CD4-positive, alpha-beta T cell treated with Interleukin-6 for 4 hours (primary cell): ENCODE measurements at places on chromosomes 7 and 10.

DNA sequence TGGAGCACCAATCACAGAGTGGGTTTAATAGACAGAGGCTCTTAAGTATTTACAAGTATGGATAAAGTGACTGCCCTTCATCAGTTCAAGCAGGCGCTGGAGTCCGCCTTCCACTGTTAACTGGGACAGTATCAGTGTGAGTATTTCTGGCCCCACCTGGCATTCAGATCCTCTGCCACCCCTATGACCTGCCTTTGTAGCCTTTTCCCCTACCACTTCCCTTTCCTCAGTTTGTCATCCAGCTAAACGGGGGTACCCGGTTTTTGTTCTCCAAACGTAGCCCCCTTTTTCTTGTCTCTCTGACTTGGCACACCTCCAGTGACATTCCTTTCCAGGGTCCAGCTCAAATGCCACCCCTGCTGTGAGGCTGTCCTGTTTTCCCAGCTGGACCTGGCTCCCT, 134.4 kb downstream of the SNX10 start:
- no peak for DNase-seq

DNA sequence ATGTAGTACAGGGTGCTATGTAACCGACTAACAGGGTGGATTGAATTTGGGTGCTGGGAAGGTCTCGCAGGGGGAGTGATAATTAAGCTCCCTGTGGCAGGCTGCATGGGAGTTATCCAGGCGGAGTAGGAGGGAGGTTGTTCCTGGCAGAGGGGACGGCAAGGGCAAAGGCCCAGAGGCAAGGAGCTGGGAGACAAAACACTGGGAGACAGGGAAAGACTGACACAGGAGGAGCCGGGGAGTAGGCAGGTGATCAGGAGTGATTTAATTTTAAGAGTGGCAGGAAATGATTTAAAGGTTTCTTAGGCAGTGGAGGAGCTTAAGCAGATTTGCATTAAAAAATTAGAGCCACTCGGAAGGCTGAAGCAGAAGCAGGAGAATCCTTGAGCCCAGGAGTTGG, 40.7 kb upstream of the LEP start:
- no peak for DNase-seq

DNA sequence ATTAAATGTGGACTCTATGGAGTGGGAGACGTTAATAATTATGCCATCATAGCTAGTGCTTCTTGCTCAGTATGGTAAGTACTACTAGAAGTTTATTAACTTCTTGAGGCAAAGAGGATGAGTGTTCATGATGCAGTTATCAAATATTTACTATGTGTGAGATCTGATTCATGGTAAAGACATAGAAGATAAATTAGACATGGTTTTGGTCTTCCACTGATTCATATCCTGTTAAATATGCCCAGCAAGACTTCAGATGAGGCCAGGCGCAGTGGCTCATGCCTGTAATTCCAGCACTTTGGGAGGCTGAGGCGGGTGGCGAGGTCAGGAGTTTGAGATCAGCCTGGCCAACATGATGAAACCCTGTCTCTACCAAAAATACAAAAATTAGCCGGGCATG, 547.1 kb upstream of the ANKRD30A start:
- no peak for DNase-seq

DNA sequence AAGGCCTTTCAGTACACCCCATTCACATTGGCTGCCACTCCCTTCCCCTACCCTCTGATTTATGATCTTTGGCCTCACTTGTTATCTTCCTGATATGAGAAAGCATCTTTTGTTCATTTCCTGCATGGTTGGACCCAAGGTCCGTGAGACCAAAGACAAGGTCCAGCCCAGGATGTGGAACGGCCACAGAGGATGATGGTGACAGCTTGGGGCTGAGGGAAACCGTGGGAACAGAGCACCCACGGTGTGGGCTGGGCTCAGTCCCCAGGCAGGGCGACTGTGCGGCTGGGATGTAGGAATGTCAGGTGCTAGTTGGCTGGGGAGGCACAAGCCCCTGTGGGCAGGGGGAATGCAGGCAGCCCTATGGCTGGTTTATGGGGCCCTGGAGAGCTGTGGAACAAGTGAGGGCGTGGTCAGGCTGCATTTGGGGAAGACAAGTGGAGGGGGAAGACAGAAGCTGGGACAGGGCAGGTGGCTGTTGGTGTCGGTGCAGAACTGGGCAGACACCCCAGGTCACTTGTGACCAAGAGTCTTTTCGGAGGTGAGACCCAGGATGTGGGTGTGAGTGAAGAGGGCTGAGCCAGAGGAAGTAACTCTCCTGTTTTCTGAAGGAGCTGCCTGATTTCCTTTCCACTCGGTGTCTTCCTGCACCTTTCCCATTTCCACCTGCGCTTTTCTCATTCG, 51.7 kb upstream of the IGFBP3 start:
- DNase-seq: no peak

- no peak for DNase-seq
Measured at GRCh38 chr10:124160943-124161582, 67.7 kb upstream of the CHST15 start.

DNA sequence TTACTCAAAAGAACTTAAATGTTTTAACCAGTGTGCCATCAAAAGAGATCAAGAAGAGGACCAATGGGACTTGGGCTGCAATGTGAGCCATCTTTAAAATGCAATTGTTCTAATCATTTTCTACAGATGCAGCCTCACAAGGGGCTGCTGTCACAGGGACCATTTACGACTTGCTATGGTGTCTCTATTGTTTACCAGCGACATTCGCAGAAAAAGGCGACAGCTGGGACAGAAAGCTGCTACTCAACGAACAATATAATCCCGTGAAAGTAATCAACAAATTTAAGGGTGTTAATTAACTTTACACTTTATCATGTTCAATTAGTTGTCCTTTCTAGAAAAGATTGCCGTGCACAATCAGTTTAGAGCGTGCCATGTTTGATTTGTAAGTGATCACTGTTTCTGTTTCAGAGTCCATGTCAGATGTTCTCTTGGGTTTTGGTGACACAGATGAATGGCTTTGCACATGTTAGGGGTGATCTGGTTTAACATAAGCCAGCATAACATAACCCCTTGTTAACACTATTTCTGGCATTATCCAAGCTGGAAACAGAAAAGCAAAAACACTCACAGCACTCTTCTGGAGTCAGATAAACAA, 110.8 kb downstream of the HIBADH start:
- DNase-seq: no peak
